Vagina (tissue), 2 donors: ENCODE measurements at places on chromosomes 12 and 14. TPM values are rescaled to one million over a fixed set of nuclear protein-coding genes. Genes with fewer than 3 reads are reported as not detected.

DNA sequence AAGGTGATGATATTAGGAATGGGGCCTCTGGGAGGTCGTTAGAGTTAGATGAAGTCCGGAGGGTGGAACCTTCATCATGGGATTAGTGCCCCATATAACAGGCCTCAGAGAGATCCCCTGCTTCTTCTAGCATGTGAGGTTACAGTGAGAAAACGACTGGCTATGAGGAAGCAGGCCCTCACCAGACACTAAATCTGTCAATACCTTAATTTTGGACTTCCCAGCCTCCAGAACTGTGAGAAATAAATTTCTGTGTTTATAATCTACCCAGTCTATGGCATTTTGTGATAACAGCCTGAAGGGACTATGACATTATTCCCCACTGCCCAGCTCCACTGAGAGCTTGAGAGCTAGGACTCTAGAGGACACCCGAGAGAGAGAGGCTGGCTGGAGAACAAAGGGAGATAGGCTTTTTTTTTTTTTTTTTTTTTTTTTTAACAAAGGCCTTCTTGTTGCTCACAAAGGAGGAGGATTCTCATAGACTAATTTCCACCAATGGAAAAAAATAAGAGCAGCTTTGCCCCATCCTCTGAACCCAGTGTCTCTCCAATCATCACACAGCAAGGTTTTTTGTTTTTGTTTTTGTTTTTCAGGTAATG, 87.8 kb upstream of the EEA1 start:
- no peak for DNase-seq

DNA sequence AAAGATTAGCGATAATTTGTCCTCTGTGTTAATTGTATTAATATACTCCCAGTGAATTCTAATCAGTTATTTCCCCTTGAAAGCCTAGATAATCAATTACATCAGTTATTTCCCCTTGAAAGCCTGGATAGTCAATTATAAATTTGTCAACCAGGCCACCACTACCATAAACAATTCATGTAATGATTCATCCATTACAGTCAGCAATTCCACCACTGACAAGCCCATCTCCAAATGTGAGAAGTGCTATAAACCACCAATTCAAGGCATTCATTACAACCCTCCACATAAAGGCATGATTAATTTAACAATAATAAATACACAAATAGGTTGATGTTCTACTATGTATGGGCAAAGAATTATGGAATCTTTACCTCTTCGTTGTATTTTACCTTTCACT, 40.9 kb downstream of the INTS13 start:
- no peak for DNase-seq

GRCh38 chr12:28890664-28891063, 258.4 kb upstream of the FAR2 start:
- no peak for DNase-seq

GRCh38 chr12:108699955-108700563, 31.3 kb downstream of the CORO1C start:
- DNase-seq = no peak

DNA sequence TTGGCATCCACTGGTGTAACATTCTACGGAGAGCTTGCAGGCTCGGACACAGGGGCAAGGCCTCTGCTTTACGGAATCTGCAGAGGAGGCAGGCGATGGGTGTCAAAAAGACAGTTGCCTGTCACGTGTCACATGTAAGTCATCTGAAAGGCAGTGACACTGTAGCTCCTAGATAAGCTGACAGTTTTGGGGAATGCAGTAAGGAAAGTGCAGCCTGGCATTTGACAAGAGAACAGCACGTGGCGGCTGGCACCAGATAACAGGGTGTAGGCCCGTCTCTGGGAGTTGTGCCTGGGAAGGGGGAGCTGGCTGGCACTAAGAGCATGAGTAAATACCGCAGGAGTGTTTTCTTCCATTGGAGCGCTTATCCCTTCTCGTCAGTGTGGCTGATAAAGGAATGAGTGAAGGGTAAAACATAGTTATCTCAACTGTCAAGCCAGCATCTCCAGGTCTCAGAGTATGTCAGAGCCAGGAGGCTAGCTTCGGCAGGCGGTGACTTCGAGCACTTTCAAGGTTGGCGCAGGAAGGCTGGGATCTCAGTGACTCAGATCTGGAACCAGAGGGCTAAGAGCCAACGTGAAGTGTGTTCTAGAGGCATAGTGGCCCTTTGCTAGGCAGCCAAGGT, 26.1 kb downstream of the ADCK1 start:
- DNase-seq = no peak

DNA sequence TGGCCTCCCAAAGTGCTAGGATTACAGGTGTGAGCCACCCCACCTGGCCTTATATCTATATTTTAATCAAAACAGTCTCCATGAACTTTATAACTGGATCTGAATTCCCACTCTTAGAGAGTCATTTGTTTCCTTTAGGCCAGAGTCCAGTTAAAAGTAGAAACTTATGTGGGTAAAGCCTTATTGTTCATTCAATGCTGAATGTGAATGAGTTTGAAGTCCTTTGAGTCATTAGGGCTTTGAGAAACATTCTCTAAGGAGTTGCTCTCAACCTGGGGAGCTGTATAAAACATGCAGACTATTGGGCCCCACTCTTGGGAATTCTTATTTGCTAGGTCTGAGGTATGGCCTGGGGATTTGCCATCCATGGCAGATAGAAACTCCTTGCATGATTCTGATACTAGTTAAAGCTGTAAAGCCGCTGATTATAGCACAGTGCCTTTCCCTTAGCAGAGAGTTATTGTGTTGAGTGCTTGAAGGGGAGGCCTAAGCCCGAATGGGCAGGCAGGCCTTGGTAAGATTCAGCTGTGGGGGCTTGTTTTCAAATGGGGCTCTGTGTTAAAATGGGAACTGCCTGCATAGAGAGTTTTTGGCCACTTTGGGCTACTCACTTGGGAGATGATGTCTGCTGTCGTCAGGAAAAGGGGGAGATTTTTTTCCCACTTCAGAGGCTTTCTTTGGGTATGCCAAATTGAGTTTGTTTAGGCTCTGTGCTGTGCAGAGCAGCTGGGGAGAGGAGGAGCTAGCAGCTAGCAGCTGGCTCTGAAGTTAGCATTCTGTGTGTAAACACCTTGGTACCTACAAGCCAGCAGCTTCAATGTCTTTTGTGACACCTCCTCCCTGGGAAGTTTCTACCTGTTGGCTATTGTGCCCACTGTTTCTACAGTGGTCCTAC, 117.5 kb downstream of the DACT1 start:
- DNase-seq = no peak

- no peak for DNase-seq
Observed at GRCh38 chr14:49017447-49017846, 568.7 kb downstream of the RPS29 start.

- no peak for DNase-seq
Observed at GRCh38 chr14:59576332-59577294, at the start of gene CCDC175. Gene CCDC175 (minus strand): TSS chr14:59576812. CDS start chr14:59576775, 37 bp downstream.

DNA sequence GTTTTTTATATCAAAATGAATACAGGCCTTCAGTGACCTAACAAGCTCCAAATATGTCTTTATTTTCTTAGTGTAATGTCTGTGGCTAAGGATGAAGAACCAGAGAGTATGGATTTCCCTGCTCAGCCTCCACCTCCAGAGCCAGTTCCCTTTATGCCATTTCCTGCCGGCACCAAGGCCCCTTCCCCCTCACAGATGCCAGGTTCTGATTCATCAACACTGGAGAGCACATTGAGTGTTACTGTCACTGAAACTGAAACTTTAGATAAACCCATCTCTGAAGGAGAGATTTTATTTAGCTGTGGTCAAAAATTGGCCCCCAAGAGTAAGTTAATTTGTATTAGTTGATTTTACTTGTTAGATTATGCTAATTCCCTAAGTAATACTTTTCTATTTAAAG, 61.0 kb downstream of the KIAA0586 start:
- DNase-seq = no peak

DNA sequence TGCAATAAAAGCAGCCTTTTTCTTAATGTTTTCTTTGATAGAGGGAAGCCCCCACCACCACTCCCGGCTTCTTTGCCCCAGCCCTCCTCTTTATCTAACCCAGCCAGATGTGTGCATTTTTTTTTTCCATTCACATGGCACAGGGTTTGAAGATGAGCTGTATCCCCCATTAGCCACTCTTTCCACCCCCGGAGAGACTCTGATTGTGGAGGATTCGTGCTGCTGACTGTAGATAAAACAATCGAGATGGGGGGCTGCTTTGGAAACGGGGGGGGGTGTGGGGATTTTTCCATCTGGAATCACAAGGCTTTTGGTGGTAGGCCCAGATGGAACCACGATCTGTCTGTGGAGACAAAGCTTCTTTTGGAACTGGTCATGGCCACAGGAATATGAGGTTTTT, 46.2 kb upstream of the VASH1 start:
- no peak for DNase-seq

DNA sequence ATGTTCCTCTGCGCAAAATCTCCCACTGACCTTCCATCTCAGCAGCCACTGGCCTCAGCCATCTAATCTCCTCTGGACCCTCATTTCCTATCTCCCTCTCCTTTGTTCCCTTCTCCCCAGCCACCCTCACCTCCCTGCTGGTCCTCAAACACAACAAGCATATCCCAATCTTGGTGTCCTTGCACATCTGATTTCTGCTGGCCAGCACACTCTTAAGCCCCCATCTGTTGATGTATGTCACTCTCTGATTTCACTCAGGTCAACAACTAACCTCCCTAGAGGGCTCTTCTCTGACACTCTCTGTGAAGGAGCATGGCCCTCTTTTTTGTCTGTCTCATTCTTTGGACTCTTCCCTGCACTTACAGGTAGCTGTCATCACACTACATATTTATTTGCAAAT, 25.6 kb downstream of the PPM1H start:
- DNase-seq = no peak

Gene AMDHD1
- 0.49 TPM for total RNA-seq

Gene AICDA
- total RNA-seq = not detected

Gene GMPR2
- total RNA-seq = 35.6 TPM

Gene PLA2G1B
- not detected for total RNA-seq

Gene C12orf50
- not detected for total RNA-seq
